CD4-positive, CD25-positive, alpha-beta regulatory T cell (primary cell): ENCODE measurements at places on chromosomes 1 and 21. TPM values are rescaled to one million over a fixed set of nuclear protein-coding genes. Genes with fewer than 3 reads are reported as not detected.

The SMIM1 gene
- total RNA-seq, result 0.81 TPM

The PALMD gene
- total RNA-seq, result not detected

The KLHDC8A gene
- not detected for total RNA-seq

The OLIG1 gene
- not detected for total RNA-seq

GRCh38 chr21:16534408-16535101 is 804.8 kb downstream of the USP25 start:
- no peak overlapping the region for H3K4me3 ChIP-seq
- H3K27me3 ChIP-seq, result no peaks in the 10 kb centered on the region
- no peak for DNase-seq
- no peaks in the 10 kb centered on the region for H3K36me3 ChIP-seq
- H3K4me1 ChIP-seq, result no peaks in the 10 kb centered on the region

GRCh38 chr1:175272361-175272760 is 79.8 kb upstream of the KIAA0040 start:
- H3K36me3 ChIP-seq, result no peaks in the 10 kb centered on the region
- DNase-seq, result no peak
- H3K4me1 ChIP-seq, result no peaks in the 10 kb centered on the region
- H3K4me3 ChIP-seq, result no peak overlapping the region
- peaks cover 10% of the 10 kb centered on the region for H3K27me3 ChIP-seq

DNA sequence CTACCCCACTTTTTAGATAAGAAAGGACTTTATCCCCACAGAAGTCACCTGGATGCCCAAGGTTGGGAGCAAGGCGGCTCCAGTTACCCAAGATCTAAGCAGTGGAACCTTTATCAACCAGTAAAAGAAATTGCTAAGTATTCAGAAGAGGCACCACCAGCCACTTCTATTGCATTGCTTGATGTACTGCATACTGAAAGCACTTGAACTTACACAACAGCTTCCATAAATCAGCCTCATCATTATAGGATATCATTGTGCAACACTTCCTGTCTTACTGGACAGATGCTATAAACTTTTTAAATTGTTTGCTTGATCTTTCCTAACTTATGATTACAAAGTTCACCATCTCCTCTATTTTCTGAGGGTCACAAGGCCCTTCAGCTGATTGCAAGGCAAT is 642.7 kb upstream of the CXADR start:
- no peaks in the 10 kb centered on the region for H3K36me3 ChIP-seq
- no peak overlapping the region for H3K4me3 ChIP-seq
- no peak overlapping the region for H3K27ac ChIP-seq
- DNase-seq, result no peak
- H3K27me3 ChIP-seq, result no peaks in the 10 kb centered on the region
- H3K4me1 ChIP-seq, result no peaks in the 10 kb centered on the region

DNA sequence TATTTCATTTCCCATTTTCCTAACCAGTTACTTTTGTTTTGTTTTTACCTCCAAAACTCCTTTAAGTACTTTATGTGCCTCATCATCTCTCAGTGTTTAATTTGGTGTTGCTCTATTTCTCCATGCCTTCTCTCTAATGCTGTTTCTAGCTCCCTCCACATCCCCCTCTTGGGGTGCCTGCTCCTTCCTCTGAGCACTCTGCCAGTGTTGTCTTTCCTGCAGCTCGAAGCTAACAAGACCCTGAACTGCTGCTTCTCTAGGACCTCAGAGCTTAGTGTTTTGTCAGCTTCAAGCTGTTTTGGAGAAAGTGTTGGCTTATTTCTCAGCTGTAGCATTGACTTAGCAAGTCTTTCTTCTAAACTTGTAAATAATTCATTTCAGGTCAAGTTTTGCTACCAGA is 290.6 kb downstream of the DPYD start:
- DNase-seq, result no peak
- H3K27ac ChIP-seq, result no peak overlapping the region
- H3K4me1 ChIP-seq, result no peaks in the 10 kb centered on the region
- no peaks in the 10 kb centered on the region for H3K36me3 ChIP-seq
- no peaks in the 10 kb centered on the region for H3K27me3 ChIP-seq
- H3K4me3 ChIP-seq, result no peak overlapping the region

GRCh38 chr1:158185770-158186169 is 5.1 kb downstream of the CD1D start:
- no peak overlapping the region for H3K27ac ChIP-seq
- no peak for DNase-seq
- no peaks in the 10 kb centered on the region for H3K4me1 ChIP-seq
- peaks cover 14% of the 10 kb centered on the region for H3K27me3 ChIP-seq

DNA sequence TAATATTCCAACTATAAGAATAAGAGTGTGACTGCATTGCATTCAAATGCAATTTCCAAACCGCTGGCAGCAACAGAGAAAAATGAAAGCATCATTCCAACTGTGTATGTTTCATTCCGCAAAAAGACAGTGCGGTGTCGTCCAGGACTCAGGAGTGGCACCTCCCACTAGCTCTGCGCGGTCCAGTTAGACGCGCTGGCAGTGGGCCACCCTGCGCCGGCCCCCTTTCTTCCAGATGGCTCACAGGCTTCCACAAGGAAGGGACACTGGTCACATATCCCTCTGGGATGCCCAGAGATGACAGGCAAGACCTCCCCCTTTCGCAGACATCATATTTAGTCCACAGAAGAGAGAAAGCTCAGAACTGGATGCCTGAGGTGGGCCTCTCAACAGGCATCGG is 11.9 kb downstream of the WRAP73 start:
- no peaks in the 10 kb centered on the region for H3K4me1 ChIP-seq
- H3K36me3 ChIP-seq, result peaks cover 57% of the 10 kb centered on the region
- H3K4me3 ChIP-seq, result no peak overlapping the region
- no peak overlapping the region for H3K27ac ChIP-seq
- DNase-seq, result no peak
